Hematopoietic multipotent progenitor cell (in vitro differentiated cells): ENCODE measurements at places on chromosomes 2 and 18.

DNA sequence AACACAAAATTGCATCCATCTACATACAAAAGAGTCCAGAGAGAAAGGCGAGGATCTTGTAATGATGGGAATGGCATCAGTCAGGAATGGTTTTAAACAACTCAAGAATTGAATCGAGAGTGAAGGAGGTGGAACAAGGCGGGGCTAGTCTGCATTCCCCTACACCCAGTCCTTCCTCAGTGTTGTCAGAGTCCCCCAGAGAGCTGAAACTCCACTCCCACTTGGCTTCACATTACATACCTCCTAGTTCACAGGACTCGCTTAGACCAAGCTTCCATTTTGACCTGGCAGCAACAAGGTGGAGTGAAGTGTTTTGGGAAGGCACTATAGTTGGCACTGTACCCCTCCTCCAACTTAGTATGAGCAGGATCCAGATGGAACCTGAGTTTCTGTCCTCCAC lies 1273.5 kb upstream of the CRIM1 start:
- DNase-seq = no peak

GRCh38 chr2:145404690-145405089 lies 884.8 kb upstream of the ZEB2 start:
- DNase-seq = no peak

GRCh38 chr2:128090575-128090944 lies 440 bp upstream of the UGGT1 start:
- DNase-seq = no peak

- DNase-seq = no peak
Observed at GRCh38 chr2:240599141-240599583, 12.6 kb downstream of the CAPN10 start.

DNA sequence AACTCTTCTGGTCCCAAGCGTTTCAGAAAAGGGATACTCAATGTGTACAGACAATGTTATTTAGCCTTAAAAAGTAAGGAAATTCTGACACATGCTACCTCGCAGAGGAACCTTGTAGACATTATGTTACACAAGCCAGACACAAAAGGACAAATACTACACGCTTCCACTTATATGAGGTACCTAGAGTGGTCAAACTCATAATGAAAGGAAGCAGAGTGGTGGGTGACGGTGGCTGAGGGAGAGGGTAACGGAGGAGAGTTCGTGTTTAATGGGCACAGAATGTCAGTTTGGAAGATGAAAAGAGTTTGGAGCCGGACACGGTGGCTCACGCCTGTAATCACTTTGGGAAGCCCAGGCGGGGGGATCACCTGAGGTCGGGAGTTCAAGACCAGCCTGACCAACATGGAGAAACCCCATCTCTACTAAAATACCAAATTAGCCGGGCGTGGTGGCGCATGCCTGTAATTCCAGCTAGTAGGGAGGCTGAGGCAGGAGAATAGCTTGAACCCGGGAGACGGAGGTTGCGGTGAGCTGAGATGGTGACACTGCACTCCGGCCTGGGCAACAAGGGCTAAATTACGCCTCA lies 1.4 kb downstream of the MCM6 start:
- no peak for DNase-seq

- peak; percentile 29 for DNase-seq
Observed at GRCh38 chr18:50203801-50204604, 9.1 kb upstream of the MYO5B start.

GRCh38 chr2:134774786-134775641 lies 56.2 kb upstream of the TMEM163 start:
- no peak for DNase-seq
